Psoas muscle (tissue), 8 donors: ENCODE measurements at places on chromosomes 3 and 15.
A peak's percentile ranks its signal among the peaks of the same experiment; 100 is the strongest.

DNA sequence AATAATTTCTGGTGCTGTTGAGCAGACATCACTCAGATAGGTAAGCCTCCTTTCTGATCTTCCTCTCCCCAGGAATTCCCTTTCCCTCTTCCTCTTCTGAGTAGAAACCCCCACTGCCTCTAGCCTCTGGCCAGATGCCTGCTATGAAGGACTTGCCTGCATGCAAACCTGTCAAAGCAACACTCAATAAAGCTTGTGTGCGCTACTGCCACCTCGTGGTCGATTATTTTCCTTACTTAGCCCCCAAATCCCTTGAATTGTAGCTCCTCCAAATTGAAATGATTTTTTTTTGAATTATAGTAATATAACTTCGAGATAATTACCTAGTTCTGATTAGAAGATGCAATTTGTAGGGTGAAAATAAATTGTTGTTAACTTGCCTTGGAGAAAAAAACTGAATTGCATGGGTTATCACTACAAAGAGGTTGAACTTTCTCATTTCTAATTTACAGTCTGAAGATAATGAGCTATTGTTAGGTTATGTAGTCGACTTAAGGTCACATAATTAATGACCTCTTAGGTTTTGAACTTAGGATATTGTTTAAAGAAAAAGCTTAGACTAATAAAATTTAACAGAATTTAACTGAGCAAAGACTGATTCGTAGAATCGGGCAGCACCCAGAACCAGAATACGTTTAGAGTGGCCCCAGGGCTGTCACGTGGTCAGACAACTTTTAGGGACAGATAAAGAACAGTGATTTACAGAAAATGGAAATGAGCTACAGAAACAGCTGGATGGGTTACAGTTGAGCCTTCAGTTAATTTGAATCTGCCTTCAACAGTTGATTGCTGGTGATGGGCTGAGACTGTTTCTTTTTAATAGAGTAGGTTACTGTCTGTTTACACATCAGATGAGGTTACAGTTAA lies 269.3 kb downstream of the ARPP21 start:
- H3K4me3 ChIP-seq: no peak overlapping the region
- peak; percentile 65 for DNase-seq
- H3K27ac ChIP-seq: no peak overlapping the region
- no peaks in the 10 kb centered on the region for H3K4me1 ChIP-seq
- H3K27me3 ChIP-seq: no peaks in the 10 kb centered on the region

DNA sequence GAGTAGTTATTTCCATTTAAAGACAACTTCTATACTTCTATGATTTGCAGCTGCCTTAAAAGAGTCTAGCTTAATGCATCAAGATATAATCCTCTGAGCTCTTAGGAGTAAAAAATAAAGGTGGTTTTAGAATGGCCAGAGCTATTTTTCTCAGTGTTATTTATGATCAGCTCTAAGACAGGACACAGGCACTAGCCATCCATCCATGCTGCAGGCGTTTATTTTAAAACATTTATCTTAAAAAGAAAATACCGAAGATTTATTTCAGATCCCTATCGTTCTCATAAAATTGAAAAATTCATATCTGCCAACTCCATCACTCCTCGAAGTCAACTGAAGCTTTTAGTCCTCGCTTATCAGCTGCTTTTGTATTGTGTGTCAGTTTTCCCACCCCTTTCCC lies 243.5 kb downstream of the CLSTN2 start:
- H3K4me1 ChIP-seq: peaks cover 20% of the 10 kb centered on the region
- H3K27ac ChIP-seq: no peak overlapping the region
- no peaks in the 10 kb centered on the region for H3K36me3 ChIP-seq
- H3K27me3 ChIP-seq: no peaks in the 10 kb centered on the region
- no peak for DNase-seq

DNA sequence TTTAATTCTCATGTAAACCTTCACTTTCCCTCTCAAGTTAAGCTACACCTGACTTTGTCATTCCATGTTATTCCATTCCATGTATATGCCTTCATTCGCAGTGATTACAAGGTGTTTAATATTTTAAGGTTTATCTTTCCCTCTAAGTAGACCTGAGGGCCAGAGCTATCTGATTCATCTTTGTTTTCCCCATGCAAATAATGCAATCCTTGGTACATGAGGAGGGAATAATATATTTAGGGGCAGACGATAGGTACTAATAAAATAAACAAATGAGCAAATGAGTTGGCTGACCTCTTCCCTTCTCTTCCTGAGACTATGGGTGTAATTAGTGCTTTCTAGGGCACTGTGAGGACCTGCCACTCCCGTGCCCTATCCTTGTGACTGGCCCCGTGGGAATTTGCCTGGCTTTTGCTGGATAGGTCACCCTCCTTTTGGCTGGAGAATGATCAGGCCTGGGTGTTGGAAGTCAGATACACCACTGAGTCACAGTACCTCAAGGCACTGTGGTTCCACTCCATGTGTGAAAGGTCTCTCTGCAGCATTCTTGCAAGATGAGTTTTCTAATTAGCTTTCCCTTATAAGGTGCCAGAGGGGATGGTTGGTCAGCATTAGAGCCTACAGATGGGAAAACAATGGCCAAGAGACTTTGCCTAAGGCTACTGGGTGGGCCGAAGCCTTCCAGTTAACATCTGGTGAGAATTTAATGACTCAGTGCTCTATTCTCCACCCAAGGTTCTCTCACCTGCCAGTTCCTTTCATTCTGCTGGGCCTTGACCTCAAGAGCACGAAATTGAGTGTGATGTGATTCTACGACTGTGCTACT lies 183.2 kb downstream of the P3H2 start:
- H3K27me3 ChIP-seq: no peaks in the 10 kb centered on the region
- no peak overlapping the region for H3K27ac ChIP-seq
- H3K4me3 ChIP-seq: no peak overlapping the region
- no peaks in the 10 kb centered on the region for H3K36me3 ChIP-seq
- DNase-seq: no peak

GRCh38 chr15:99213187-99213811 lies 36.1 kb downstream of the TTC23 start:
- peaks cover 7% of the 10 kb centered on the region for H3K36me3 ChIP-seq
- H3K27ac ChIP-seq: peak overlapping the region; percentile 75
- no peaks in the 10 kb centered on the region for H3K27me3 ChIP-seq
- H3K4me1 ChIP-seq: peaks cover 17% of the 10 kb centered on the region
- H3K4me3 ChIP-seq: no peak overlapping the region

DNA sequence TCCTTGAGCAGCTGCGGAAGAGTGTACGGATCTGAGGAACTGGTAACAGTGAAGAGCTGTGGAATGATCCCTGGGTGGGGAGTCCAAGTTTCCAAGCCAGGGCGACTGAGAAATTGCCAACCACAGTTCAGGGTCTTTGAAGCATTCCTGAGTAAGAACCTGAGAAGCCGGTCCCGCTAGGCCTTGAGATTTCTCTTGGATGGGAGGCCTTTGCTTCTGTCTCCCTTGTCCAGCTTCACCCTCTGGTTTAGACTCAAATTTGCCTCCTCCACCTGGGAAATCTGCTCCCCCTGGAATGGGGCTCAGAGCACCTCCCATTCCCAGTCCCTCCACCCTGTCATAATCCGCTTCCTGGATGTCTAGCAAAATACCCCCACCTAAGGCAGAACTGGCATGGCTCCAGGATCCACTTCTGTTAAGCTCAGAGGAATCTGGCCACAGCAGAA lies 127.7 kb upstream of the DLG1 start:
- H3K27ac ChIP-seq: no peak overlapping the region
- DNase-seq: no peak
- no peaks in the 10 kb centered on the region for H3K27me3 ChIP-seq

- H3K4me1 ChIP-seq: peaks cover 10% of the 10 kb centered on the region
- H3K27ac ChIP-seq: no peak overlapping the region
- no peak overlapping the region for H3K4me3 ChIP-seq
- no peaks in the 10 kb centered on the region for H3K36me3 ChIP-seq
Measured at GRCh38 chr3:8610951-8611350, 33.6 kb downstream of the SSUH2 start.

DNA sequence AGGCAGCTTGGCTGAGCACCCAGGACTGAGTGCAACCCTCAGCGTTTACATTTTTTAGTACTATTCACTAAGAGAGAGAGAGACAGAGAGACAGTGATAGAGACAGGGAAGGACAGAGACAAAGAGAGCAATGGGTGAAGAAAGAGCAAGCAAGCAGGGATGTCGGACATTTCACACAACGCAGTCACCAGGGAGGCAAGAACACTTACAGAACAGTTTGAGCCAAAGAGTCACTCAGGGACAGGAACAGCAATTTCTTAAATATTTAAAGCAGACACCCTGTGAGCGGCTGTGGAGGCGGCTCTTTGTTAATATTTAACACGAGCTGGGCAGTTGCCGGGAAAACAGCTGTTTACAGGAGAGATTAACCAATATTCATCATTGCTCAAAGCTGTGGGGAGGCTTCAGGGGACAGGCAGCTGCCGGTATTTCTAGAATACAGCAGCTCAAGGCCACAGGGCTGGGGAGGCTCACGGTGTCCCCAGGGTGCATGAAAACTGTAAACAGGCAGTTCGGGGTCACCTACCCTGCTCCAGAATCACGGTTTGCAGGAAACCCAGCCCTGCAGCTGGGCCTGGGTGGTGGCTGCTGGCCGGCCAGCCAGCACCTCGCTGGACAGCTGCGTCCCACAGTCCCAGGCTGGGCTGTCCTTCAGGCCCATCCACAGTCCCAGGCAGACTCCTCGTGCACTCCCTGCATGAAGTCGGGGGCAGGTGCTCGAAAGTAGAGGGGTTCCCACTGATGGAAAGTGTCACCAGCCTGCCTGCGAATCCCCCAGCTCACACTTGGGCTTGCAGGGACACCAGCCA lies 38.8 kb upstream of the PCSK6 start:
- no peaks in the 10 kb centered on the region for H3K27me3 ChIP-seq
- no peak overlapping the region for H3K27ac ChIP-seq
- H3K4me1 ChIP-seq: no peaks in the 10 kb centered on the region
- H3K4me3 ChIP-seq: no peak overlapping the region
- DNase-seq: peak; percentile 84
